ENCODE measurements at places on chromosomes 3 and 15.

DNA sequence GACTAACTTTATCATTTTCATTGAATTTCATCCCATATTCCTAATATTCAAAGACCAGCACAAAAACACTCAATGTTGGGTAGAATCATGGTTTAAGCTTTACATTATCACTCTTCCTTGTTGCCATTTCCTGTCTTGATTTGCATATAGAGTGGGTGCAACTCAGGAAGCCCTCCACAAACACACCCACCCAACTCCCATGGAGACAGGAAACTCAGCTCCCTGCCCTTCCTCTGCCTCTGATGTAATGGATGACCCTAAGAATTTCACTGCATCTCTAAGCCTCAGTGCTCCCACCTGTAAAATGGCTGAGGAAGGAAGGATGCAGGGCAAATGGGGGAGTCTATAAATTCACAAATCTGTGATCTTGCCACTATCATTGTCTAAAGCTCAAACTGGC is 98.1 kb upstream of the BFSP2 start:
- DNase-seq: no peak

DNA sequence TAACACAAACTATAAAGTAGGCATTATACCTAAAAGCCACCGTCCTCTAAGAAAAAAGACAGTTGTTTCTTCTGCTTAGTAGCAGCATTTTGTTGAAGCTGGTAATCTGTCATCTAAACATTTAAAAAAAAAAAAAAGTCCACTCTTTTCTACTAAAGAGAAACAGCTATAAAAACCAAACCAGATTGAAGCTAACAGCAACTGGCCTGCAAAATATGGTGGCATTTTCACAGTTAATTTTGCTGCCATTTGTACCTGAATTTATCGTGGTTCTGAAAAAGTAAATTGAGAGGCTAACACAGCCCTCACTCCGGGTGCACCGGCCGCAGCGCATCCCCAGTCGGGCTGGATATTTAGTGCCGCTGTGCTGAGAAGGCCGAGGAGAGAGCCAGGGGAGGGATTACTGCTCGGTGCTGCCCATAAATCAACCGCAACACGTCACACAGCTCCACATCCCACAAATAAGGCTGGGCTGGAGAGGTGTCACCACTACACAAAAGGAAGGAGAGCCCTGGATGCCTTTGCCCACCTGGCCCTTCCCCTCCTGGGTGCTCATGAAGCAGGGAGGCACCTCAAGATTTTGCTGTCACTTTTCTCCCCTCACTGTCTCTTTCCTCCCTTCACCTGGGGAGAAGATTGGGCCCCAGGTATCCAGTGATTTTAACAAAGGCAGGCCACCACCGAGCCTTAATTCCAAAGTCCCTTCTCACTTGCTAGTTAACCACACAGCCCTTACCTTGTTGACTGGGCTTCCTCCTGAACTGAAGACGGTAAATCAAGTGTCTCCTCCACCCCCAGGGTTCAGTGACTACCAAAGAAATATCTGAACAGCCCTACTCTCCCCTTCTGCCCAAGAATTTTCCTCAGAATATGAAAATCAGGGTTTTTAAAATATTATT is 44.4 kb downstream of the MECOM start:
- DNase-seq: no peak

DNA sequence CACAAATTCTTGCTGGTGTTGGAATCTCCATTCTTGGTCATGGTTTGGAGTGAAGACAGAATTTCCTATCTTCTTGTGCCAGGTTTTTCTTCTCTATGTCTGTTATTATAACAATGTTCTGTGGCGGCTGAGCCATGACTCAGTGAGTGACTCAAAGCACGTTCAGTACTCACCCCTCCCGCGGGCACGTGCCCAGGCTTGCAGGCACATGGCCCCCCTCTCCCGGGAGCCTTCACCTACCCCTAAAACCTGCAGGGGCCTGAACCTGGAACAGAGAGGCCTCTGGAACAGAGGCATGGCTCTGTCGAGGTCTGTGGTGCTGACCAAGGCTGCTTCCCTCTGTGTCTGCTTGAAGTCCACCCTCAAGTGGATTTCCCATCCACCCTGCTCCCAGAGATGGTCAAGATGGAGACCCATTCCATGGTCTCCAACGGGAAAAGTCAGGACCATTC is 27.6 kb downstream of the PLXNB1 start:
- DNase-seq: no peak

- DNase-seq: peak; percentile 25
Observed at GRCh38 chr15:75597667-75598341, 18.7 kb upstream of the PTPN9 start.

DNA sequence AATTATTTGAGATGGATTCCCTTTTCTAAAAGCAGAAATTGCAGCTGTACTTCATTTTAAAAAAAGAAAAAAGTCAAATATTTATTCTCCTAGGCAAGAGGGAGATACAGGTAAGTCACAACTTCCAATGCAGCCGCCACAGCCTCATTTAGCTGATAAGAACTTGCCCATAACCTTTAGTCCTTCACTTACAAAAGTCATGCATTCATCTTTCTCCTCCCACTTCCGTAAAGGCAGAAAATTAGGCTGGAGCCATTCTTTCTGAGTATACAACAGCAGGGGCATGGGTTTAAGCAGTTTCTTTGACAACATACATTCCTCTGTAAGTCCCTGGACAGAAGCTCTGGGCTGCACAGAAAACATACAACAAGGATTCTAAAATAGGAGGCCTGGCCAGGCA is 4.3 kb downstream of the SUCLG2 start:
- DNase-seq: no peak

GRCh38 chr3:119548341-119548740 is 11.1 kb downstream of the CD80 start:
- DNase-seq: peak; percentile 37

DNA sequence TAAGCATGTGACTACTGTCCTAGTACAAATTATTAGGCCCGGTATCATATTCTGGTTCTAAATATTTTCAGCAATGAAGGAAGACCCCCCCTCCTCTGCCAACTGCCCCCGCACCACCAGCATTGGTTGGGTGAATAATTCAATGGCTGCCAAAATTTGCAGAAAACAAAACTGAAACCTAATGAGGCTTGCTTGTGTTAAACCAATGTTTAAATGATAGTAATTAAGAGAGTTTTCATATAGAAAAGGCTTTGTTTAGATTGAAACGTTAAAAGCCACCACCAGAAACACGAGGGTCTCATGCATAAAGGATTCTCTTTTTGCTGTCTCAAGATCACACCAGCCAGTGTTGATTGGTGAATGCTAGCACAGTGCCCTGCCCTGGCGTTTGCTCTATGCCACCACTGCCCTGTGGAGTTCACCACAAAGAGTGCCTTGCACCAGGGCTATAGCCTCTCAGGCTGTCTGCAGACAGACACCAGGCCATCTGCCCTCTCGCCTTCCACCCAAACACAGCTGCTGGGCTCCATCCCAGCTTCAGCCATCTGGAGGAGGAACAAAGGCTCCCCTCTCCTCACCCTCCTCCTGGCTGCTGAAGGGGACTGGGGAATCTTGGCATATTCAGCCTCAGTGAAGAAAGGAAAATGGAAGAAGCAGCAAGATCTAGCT is 200.3 kb upstream of the PFN2 start:
- DNase-seq: no peak

DNA sequence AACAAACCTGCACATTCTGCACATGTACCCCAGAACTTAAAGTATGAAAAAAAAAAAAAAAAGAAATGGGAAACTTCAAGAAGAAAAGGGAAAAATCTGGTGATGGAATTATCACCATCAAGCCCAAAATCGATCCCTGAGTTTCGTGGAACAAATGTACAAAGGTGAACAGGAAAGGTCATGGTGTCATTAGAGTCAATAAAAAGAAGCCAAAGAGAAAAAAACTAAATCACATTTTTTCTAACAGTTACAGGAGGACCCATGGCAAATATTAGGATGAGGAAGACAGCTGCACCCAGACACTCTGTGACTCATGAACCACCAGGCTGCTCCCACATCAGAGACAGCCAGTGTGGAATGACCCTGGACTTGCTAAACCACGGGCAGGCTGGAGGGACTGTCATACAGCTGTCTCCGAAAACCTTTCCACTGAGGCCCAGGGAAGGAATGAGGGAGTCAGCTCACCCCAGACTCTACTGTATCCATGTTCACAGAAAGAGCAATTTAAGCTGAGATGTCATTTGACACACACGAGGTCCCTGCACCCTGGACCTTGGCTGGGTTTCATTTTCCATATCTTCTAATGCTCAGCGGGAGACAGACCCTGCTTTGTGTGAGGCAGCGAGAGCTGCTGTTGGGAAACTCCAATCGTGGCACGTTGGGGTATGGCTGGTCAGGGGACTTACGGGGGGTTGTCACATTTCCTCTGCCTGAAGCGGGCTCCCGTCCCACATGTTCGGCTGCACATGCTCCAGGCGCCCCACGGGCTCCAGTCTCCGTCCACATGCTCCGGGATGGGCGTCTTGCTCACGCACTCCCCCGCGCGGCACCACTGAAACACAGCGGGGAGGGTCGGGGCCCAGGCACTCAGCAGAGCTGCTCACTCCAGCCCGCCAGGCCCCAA is 210.2 kb downstream of the ADAMTS17 start:
- DNase-seq: no peak

DNA sequence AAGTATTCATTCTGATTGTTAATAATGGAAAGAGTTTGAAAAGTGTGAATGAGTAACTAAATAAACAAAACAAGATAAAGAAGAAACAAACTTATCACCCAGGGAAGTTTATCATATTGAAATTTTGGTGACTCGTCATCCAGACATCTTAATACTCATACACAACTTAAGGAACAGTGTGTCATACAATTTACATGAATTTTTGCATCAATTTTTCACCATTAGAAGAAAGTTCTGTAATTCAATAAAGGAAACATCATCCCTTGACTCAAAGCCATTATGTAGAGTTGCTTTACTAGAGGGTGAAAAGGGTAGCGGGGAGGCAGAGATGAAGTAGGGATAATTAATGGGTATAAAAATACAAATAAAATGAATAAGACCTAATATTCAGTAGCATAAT is 536.2 kb downstream of the GRM7 start:
- no peak for DNase-seq

DNA sequence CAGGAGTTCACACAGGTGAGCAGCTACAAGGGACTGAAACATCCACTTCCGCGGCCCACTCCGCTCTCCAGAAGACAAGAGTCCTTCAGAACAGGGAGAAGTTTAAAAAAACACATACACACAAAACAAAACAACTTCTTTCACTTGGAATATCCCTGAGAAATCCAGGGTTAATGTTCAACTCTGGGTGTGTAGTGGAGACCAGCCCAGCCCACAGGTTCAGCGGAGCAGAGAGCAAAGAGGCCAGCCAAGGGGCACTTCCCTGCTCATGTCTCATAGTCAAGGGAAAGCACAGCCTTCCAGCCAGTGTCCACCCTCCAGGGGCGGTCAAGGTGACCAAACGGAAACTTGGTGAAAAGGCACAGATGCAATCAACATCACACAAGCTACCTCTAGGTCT is 41.6 kb downstream of the WNT5A start:
- no peak for DNase-seq

GRCh38 chr3:192422997-192423342 is 304.4 kb downstream of the FGF12 start:
- peak; percentile 30 for DNase-seq

DNA sequence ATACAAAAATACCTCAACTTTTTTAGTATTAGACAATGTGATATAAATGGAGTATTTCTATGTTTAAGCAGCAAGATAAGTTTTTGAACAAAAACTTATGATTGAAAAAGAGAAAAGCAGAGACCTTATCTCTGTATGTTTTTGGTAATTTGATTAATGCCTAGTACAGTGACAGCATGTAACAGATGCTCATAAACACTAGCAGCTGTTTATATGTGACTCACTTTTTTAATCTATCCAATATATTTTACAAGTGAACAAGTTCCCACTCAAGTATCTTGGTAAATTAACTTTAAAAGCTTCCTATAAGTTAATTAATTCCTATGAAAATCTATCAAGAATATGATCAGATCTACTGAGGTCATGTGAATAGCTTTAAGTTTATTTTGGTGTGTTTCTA is 55.1 kb downstream of the NGLY1 start:
- DNase-seq: no peak

GRCh38 chr15:65841121-65841930 is 28.0 kb upstream of the RAB11A start:
- DNase-seq: peak; percentile 79

GRCh38 chr3:95815828-95816227 is 998.6 kb upstream of the EPHA6 start:
- no peak for DNase-seq

DNA sequence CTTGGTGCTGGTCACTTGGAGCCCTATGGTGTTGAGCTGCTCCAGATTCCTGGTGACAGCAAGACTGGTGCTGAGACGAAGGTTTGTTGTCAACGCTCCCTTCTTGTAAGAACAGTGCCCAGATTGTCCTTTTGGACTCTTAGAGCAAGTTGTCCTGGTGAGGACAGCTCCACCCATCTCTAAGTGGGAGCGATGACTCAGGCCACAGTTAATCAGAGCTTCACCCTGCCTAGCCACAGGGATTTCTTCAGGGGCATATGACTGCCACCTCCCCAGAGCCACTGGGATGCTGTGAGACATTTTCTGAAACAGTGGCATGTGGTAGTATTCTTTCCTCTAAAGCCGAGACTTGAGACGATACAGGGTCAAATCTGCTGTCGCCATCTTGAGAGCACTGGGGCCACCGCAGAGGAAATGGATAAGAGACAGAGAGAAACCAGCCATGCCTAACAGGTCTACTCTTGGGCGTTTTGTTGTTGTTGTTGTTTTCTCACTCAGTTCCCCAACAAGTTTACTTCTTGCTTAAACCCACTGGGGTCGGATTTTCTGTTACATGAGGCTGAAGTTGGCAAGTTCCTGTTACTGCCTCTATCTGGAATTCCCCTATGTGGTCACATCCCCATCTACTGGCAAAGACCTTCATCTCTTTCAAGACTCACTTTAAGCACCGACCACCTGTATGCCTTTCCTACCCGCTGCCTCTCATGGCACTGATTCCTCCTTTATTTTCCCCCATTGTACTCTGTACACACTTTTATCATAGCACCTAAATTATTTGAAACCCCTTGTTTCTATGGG is 16.0 kb upstream of the PCOLCE2 start:
- peak; percentile 72 for DNase-seq

GRCh38 chr3:13150624-13151023 is 77.4 kb upstream of the IQSEC1 start:
- no peak for DNase-seq

GRCh38 chr3:129228891-129229585 is 20.4 kb upstream of the COPG1 start:
- peak; percentile 67 for DNase-seq

DNA sequence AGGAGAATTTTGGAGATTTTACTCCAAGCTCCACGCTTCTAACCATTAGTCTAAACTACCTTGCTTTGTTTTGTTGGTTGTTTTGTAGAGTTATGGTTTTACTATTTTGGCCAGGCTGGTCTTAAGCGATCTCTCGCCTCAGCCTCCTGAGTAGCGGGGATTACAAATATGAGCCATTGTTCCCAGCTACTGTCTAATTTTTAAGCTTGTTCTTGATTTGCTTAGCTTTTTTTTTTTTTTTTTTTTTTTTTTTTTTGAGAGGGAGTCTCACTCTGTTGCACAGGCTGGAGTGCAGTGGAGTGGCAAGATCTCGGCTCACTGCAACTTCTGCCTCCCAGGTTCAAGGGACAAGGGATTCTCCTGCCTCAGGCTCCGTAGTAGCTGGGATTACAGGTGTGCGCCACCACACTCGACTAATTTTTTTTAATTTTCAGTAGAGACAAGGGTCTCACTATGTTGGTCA is 28.5 kb downstream of the EFCAB12 start:
- DNase-seq: no peak
